Ammon's horn (tissue), 1 donor: ENCODE measurements at places on chromosomes 7 and 10.

GRCh38 chr7:158008267-158008666 is 579.4 kb downstream of the PTPRN2 start:
- no peak for DNase-seq

- DNase-seq: peak; percentile 28
Measured at GRCh38 chr7:123682690-123683089, 27.0 kb downstream of the LMOD2 start.

DNA sequence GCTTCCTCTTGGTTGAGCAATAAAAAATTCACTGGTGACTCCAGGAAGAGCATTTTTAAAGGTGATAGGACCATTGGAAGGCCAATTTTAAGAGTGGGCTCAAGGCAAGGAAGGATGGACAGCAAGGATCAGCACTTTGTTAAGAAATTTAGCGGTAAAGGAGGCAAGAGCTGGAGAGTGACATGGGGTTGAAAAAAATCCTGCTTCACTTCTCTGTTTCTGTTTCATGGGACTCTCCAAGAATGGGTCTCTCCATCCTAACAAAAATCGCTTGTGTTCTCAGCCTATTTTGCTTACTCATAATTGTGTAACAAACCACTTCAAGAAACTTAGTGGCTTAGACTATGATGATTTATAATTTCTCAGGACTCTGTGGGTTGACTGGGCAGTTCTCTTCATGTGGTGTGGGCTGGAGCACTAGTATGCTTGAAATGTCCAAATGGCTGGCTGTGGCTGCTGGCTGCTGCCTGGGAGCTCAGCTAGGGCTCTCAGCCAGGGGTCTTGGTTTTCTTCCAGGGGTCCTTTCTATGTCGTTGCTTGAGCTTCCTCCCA is 59.8 kb upstream of the ZNRF2 start:
- no peak for DNase-seq

DNA sequence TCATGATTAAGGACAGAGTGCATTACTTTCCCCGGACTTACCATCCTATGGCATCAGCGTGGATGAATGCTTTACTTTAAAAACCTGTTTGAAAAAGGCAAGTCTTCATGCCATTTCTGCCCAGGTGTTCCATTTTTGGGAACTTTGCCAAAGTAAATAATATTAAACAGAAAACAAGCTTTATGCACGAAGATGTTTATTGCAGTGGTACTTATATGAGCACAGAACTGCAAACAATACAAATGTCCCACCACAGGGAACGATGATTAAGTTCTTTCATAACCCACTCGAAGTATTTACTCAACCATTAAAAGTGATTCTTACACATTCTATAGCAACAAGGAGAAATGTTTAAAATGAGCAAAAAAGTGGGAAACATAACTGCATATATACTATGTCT is 109.7 kb upstream of the GDF10 start:
- no peak for DNase-seq

GRCh38 chr10:73159038-73159648 is 8.7 kb downstream of the ECD start:
- DNase-seq: peak; percentile 54

GRCh38 chr10:58217612-58218011 is 50.1 kb downstream of the IPMK start:
- DNase-seq: no peak

GRCh38 chr7:75599244-75599781 is 107.2 kb downstream of the SPDYE5 start:
- peak; percentile 98 for DNase-seq

GRCh38 chr7:118755067-118755625 is 530.6 kb downstream of the ANKRD7 start:
- no peak for DNase-seq

GRCh38 chr7:140604760-140605159 is 35.9 kb downstream of the DENND2A start:
- no peak for DNase-seq

DNA sequence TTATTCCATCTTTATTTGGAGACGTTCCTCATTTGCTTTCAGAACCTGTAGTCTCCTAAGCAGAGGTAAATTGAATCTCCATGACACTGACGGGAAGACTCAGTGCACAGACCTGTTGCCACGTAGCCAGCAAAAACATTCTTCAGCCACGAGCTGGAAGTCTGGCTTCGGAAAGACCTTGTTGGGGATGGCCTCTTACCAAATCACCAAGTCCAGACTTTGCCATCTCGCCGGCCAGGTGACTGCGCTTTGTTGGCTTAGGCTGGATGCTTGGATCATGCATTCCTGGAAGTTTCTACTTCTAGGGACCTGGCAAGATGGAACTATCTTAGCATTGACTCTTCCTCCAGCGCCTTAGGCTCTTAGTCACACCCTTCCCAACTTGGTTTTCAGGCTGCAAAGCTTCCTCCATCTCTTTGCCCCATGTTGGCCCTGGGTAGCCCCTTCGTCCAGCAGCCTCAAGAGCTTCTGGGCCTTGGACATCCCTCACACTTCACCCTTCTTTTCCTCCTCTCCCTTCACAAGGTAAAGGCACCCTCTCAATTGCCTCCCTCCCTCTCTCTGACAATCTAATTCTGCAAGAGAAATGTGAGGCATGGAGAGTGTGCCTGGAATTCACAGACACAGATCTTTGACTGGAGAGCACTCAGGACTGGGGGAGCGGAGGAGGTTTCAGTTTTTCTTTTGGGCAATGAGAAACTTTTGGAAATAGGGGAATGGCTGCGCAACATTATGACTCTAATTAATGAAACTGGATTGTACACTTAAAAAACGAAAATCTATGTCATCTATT is 451.9 kb upstream of the MKI67 start:
- DNase-seq: no peak

- DNase-seq: no peak
Measured at GRCh38 chr7:1947586-1948217, 277.6 kb downstream of the ELFN1 start.

GRCh38 chr7:105277341-105277740 is 111.4 kb downstream of the SRPK2 start:
- DNase-seq: no peak

DNA sequence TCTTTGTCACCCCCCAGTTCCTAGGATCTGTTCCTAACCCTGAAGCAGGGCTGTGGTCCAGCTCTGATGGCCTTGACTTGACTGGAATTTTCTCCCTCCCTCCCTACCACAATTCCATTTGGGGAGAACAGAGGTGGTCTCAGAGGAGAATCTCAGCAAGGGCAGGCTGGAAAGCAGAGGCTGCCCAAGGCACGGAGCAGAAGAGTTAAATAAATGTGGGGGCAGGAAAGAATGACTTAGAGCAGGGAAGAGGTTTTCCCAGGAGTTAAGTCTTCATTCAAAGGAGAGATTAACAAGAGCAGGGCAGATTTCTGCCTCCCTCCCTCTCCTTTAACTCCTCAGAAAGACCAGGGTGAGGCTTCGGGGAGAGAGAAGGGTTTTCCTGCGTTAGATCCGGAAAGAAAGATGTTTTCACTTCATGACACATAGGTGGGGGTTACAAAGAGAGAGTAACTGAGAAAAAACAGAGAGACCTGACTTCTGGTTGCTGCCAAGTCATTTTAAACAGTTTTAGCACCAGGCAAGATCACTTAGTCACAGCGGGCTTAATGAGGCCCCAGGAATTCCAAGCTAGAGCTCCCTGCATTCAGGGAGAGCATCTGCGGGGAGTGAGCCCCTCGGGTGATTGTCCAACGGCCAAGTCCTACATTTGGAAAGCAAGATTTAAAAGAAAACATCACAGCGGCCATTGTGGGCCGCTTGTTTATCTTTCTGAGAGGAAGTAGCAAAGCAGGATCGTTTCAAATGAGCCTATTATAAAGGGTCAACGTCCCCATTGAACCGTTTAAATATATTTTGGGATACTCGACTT is 78.7 kb downstream of the ARHGAP22 start:
- no peak for DNase-seq

DNA sequence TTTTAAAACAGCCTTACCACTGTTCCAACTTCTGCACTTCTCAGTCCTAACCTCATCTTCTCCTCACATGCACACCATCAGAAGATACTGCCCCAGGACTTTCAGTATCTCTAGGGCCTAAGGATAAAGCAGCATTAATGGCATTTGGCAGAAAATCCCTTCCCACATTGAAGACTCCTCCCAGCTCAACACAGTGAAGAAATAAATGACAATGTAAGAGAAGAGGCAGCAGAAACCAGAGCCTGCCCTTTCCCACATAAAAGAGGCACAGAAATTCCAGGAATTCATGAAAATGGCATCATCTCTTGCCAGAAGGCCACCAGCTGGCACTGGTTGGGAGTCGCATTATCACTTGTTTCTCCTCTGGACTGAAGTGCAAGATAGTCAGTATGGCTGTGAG is 3.7 kb downstream of the GCC1 start:
- DNase-seq: no peak

DNA sequence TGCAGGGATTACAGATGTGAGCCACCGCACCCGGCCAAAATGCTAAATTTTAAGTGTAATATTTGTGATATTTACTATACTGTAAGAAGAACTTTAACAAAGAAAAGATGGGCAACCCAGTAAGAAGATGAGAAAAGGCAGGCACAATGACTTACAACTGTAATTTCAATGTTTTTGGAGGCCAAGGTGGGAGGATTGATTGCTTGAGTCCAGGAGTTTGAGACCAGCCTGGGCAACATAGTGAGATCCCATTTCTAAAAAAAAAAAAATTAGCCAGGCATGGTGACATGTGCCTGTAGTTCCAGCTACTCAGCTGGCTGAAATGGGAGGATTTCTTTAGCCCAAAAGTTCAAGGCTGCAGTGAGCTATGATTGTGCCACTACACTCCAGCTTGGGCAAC is 11.7 kb upstream of the GATAD1 start:
- DNase-seq: no peak

DNA sequence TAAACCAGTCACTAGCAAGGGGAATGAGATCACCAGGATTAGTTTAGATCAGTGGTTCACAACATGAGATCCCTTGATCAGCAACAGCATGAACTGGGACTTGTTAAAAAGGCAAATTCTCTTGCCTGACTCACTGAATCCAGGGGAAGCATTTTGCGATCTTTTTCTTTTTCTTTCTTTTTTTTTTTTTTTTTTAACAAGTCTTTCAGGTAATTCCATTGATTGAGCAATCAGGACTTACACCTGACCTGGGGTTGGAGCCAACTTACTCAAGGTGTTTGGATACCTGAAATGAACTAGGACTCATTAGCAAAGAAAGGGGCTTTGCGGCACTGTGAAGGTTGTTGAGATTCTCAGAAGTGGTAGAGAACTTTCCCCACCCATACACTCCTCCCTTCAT is 47.1 kb upstream of the PRR15 start:
- DNase-seq: no peak

DNA sequence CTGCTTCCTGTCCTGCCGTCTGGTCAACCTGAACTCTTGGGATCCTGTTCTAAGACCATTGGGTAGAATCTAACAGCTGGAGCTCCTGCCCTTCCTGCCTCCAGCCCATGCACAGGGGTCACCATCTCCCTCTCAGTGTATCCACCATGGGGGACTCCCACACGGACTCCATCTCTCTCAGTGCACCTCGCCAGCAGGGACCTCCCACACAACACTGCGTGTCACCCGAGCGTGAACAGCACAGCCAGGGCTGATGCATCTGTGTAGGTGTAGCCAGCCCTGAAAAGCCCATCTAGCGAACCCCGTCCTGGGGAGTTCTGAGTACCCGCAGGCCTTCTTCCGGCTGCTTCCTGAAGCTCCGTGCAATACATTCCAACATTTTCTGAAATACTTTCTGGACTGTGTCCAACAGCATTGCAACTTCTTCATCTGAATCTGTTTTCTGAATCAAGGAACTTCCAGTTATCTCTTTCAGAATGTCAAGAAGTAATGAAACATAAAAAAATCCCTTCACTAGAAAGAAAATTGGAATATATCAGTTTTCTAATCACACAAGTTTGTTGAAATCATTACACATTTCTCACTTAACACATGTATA is 52.5 kb downstream of the NCAPG2 start:
- no peak for DNase-seq

GRCh38 chr7:113199136-113199535 is 80.8 kb upstream of the SMIM30 start:
- DNase-seq: peak; percentile 3

GRCh38 chr7:118753479-118753878 is 529.0 kb downstream of the ANKRD7 start:
- no peak for DNase-seq

DNA sequence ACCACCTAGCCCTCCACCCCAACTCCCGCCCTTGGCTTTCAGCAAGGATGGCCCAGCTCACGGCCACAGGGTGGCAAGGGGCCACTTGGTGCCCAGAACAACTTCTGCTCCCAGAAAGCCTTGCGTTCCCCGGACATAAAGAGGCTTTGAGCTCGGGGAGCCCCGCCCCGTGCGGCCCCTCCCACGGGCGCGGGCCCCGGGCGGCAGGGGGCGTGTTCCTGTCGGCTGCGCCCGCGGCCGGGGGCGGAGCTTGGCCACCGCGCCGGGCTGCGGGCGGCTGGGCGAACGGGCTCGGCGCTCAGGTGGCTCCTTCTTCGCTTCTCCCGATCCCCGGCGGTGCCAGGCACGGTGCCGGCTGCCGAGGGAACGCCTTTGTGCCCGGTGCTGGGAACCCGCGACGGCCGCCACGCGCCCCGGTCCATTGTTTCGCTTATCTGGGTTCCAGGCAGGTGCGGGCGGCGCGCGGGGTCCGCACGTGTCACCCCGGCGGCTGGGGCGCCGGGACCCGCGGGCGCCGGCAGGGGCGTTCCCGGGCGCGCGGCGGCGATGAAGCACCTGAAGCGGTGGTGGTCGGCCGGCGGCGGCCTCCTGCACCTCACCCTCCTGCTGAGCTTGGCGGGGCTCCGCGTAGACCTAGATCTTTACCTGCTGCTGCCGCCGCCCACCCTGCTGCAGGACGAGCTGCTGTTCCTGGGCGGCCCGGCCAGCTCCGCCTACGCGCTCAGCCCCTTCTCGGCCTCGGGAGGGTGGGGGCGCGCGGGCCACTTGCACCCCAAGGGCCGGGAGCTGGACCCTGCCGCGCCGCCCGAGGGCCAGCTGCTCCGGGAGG is at the start of gene NFE2L3:
TSS of gene NFE2L3 (plus strand) at position 246 of the 829 bp plus-strand sequence. CDS start at position 547, 301 bp downstream.
- DNase-seq: peak; percentile 79

- DNase-seq: no peak
Measured at GRCh38 chr7:51261950-51262795, 54.4 kb downstream of the COBL start.

- DNase-seq: no peak
Measured at GRCh38 chr10:86423739-86424138, 57.1 kb upstream of the GRID1 start.

- DNase-seq: no peak
Measured at GRCh38 chr10:14911801-14912200, 33.1 kb downstream of the SUV39H2 start.

GRCh38 chr10:76882245-76882644 is 755.4 kb downstream of the KCNMA1 start:
- peak; percentile 60 for DNase-seq

DNA sequence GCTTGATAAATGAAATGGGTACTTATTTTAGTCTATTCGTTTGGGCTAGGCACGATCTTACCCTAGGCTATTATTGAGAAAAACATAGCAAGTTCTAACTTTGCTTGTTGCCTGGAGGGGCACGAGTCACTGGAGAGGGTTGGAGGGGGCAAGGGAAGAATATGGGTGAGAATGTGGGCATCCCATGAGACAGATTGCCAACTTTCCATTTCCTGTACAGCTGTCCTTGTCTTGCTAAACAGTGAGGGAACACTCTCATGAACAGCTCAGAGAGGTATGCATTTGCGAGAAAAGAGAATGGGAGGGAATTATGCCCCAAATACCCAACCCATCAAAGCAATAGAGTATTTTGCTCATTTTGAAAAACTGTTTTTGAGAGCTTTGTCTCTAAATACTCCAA is 9.2 kb downstream of the CDHR3 start:
- no peak for DNase-seq
